ENCODE measurements at places on chromosomes 3 and 15.

DNA sequence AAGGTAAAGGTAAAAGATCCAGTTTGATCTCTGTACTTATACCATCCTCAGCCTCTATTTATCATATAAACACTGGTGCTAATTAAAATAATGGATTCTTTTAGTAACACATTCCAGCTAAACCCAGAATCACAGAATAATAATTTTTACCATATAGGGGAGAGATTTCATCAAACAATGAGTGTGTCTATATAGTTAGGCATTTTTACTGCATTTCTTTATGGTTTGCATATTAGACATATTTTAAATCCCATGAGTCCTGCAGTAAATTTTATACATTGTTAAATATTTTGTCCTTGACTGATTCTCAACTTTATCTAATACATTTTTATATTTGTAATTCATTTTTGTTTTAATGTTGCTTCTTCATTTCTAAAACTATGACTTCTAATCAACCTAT, 323.7 kb upstream of the AGTR1 start:
- no peak for DNase-seq

DNA sequence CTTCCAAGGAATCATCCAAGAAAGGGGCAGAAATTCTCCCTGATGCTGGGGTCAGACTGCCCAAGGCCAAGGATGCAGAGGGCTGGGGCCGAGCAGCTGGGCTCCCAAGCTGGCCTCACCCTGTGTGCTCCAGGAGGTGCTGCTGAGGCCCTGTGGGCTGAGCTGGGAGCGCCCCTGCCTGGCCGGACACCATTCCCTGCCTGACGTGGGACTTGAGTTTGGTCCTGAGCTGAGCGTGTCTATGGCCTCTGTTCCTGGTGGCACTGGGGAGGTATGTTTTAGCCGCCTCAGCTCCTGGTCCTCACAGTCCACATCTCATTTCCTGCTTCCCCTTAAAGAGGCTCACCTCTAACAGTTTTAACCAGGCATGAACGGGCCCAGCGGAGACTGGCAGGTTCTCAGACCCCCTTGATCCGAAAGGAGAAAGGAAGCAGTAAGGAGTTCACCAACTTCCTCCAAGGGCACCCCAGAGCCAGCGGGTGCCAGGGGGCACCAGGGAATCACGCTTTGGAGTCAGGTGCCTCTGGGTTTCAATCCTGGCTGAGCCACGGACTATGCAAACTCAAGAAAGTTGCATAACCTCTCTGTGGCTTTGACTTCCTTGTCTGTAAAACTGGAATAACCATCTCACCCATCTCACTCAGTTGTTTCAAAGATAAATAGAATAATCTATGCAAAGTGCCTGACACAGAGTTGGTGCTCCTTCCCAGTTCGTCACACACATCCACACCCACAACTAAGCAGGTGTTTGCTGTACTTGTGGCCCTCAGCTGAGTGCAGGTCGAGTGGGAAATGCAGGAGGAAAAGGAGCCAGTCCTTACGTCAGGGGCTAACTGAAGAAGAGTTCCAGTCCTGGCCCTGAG, 48.6 kb downstream of the SLC12A8 start:
- DNase-seq, result no peak

DNA sequence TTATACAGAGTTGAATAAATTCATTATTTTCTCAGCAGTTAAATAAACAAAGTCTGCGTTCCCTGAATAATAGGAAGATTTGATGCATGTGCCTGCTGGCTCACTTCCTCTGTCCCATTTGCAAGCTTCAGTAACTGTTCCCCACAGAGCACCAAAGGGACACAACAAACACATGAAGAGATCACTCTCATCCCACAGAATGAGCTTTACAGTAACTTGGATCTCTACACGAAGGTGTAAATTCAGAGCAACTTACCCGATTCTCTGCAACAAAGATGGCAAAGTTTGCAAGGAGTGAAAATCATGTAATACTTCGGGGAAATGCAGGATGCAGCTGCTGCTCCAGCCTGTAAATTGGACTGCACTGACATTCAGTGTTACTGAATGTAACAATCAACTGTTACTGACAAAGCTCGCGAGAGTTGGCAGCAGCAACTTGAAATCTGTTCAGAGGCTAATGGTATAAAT, at the start of gene BCHE:
TSS of gene BCHE (minus strand) at position 366 of the 468 bp plus-strand sequence. CDS start 6,390 bp downstream, outside the sequence.
- DNase-seq, result no peak

DNA sequence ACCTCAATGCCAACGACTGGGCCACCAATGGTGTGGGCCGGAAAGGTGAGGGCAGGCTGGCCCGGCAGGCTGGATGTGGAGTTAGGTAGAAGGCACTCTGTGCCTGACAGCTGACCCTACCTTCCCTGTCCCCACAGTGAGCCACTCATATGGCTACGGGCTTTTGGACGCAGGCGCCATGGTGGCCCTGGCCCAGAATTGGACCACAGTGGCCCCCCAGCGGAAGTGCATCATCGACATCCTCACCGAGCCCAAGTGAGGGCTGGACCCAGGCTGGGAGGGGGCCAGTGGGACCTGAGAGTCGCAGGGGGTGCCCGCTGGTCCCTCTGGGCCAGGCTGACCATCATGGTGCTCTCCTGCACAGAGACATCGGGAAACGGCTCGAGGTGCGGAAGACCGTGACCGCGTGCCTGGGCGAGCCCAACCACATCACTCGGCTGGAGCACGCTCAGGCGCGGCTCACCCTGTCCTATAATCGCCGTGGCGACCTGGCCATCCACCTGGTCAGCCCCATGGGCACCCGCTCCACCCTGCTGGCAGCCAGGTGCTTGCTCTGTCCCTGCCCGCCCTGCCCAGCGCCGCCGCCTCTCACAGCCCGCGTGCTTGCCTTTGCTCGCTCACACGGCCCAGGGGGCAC, 4.5 kb upstream of the FES start:
- DNase-seq, result no peak

- DNase-seq, result no peak
These were observed 181.4 kb upstream of the UBE2E1 start for GRCh38 chr3:23624305-23624704.

GRCh38 chr3:30248423-30248822, 358.0 kb upstream of the TGFBR2 start:
- DNase-seq, result no peak

All from C1 segment of cervical spinal cord (tissue), 14 donors.